ENCODE measurements at places on chromosomes 6 and 20.

DNA sequence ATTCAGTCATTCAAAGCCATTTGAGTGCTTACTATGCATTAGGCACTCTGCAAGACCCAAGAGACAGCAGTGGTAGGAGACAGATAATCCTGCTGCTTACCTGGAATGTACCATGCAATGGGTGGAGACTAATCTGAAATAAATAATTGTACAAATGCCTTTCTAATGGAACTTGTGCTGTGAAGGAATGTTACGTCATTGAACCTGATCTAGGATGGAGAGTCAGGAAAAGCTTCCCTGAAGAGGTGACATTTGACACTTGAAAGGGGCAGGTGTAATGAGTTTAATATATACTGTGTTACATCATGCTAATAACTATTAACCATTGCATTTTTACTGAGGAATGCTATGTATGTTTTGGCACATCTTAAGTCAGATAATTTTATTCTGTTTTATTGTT lies 491.0 kb upstream of the FLRT3 start:
- DNase-seq = no peak

DNA sequence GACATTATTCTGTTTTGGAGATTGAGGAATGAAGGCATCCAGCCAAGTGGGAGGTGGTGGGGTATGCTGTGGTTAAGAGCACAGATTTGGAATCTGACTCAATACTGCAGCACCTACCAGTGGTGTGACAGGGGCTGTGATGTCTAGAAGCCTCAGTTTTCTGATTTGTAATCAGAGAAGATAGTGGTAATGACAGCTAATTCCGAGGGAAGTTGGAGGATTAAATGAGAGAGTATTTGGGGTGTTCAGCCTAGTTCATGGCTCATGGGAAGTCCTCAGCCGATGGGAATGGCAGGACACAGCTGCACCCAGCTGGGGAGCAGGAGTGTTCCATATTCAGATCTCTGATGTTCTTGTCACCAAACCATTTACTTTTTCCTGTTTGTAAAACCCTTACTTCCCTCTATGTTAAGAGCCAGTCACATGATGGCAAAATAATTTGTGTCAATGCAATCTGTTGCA lies 9.3 kb downstream of the SLC9A8 start:
- DNase-seq = no peak

DNA sequence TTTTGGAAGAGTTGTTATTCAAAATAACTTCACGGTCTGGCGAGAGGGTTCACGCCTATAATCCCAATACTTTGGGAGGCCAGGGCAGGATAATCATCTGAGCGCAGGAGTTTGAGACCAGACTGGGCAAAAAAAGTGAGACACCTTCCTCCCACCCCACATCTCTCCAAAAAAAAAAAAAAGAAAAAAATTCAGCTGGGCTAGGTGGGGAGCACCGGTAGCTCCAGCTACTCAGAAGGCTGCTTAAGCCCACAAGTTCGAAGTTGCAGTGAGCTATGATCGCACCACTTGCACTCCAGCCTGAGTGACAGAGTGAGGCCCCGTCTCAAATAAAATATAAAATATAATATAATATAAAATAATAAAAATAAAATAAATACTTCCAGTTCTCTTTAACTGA lies 10.4 kb downstream of the OR2B2 start:
- DNase-seq = no peak

GRCh38 chr20:15556869-15557268 lies 1016.4 kb downstream of the KIF16B start:
- DNase-seq = no peak

DNA sequence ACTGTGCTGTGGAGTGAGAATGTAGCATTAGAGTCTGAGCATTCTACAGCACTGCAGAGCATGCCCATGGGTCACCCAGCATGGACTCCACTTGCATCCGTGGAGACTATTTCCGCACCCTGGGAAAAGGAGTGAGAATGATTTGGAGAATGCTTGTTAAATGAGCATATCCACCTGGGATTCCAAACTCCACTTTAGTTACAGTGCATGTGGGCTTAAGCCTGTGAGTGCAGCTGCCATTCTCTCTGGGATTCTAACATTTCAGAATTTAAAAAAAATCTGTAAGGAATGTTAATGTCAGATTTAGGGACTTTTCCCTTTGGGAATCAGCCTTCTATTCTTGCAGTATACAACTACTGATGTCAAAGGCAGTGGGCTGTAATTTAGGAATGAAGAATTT lies 33.4 kb downstream of the KIF25 start:
- DNase-seq = no peak

GRCh38 chr6:126761854-126762253 lies 356.6 kb upstream of the RSPO3 start:
- DNase-seq = no peak

DNA sequence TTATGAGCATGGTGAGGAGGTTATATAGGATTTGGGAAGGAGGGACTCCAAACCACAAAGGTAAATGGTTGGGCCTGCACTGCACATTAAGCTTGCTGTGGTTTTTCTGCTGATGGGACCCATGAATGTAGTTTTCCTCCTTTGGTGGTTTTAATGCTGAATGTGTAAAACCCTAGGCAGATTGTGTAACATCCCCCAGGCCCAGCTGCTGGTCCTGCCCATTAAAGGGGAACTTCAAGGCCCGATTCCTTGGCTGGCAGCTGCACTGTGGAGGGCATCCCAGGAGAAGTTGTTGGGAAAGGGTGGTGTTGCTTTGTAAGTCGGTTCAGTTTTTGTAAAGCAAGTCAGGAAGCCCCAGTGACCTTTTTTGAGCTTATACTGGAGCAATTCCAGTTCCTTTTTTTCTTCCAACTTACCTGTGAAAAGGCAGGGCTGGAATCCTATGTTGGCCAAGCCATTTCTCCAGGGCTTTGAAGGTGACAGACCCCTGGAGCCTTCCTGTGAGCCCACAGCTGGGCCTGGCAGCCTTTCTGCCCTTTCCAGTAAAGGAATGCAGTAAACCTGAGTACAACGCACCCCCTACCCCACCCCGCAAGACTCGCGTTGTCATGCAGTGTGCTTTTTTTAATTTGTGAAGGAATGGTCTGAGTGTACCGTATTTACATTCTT lies 43.1 kb upstream of the NAA20 start:
- DNase-seq = no peak

- DNase-seq = no peak
Observed at GRCh38 chr20:53829724-53830521, 236.3 kb upstream of the ZNF217 start.

DNA sequence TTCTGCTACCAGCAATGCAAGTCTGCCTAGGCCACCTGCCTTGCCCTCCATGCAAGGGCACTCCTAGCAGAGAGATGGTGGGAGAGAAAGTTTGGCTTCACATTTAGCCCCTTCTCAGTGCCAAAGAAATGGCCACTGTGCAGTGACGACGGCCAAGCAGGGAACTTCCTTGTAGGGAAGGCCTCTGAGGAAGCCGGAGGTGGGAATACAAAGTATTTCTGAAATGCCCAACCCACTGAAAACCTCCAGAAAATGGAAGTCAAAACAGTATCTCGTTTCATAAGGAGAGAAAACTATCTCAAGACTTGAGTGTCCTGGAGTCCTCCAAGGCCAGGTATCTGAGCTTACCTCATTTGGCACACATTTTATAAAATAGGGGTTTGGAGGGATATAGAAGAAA lies 42.7 kb downstream of the JAG1 start:
- DNase-seq = no peak

DNA sequence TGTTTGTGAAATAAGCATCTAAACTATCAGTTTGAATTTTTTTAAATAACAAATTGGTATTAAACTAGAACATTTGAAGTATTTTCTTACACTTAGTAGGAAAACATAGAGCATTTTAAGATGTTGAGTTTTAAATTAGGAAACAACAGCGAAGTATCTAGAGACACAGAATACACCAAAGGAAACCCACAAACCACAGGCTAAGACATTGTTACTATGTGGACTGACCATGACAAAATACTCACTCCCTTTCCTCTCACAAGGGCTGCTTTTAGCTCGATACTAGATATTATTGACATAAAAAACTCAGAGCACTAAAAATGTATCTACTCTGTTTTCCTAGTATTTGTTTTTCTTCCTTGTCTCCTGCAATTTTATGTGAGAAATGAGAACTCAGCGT lies 266.0 kb upstream of the CITED2 start:
- no peak for DNase-seq

Measured in nephron progenitor cell (in vitro differentiated cells).